H4 (cell line): ENCODE measurements at places on chromosomes 2 and 18. TPM values are rescaled to one million over a fixed set of nuclear protein-coding genes. Genes with fewer than 3 reads are reported as not detected.

Gene SGPP2
- not detected in 2 replicates for total RNA-seq

Gene ALPP
- total RNA-seq = 1.4 and 1.5 TPM in 2 replicates

Gene GALR1
- total RNA-seq = under 0.01 TPM in 1 of 2 replicates, not detected in the other

Gene BCS1L
- 15.9 and 28.1 TPM in 2 replicates for total RNA-seq

Gene TGFA
- total RNA-seq = 19.7 and 32.2 TPM in 2 replicates

Gene CFC1
- 0.39 TPM in 1 of 2 replicates, not detected in the other for total RNA-seq

Gene ARHGAP28
- 26.4 and 32.3 TPM in 2 replicates for total RNA-seq

Gene AP1S3
- total RNA-seq = 4.6 and 8.9 TPM in 2 replicates

Gene HNMT
- total RNA-seq = 44.0 and 86.7 TPM in 2 replicates

Gene SPC25
- total RNA-seq = 31.9 and 42.2 TPM in 2 replicates

Gene NT5DC4
- total RNA-seq = not detected in 2 replicates

- no peak for DNase-seq
Observed at GRCh38 chr2:68784915-68785314, 50.3 kb downstream of the ARHGAP25 start.

DNA sequence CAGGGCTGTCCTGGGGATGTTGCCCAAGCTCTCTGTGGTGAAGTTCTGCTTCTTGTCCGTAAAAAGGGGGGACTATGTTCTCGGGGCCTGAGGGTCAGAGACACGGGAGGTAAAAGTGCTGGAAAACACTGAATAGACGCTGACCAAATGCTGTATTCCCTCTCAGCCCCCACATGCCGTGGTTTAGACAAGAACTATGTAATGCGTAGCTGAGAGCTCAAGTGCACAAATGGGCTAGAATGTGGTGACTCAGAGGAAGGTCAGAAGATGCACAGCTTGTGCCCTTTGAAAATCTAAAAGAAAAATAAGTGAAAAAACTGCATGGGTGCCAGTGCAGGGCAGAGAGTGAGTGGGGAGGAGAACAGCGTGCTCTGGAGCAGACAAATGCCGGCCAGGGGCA lies 80.3 kb upstream of the MAP4K4 start:
- no peak for DNase-seq

DNA sequence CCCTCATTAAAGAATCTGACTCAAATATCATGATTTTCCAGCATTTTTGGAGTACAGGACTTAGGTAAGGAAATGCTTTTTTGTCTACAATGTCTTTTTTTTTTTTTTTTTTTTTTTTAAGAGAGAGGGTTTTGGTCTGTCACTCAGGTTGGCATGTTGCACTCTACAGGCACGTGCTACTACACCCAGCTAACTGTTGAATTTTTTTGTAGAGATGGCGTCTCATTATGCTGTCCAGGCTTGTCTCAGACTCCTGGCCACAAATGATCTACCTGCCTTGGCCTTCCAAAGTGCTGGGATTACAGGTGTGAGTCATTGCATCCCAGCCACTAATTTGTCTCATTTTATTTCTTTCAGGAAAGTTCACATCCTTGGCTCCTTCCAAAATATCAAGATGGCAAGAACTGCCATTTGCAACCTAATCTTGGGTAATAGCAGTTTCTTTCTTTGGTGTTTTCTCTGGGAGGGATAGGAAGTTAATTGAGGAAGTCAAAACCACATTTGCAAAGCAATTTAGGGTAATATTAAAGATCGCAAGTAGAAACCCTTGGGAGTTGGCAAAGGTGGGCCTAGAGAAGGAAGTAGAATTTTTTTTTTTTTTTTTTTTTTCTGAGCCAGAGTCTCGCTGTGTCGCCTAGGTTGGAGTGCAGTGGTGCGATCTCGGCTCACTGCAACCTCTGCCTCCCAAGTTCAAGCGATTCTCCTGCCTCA lies 15.5 kb downstream of the PNO1 start:
- no peak for DNase-seq

DNA sequence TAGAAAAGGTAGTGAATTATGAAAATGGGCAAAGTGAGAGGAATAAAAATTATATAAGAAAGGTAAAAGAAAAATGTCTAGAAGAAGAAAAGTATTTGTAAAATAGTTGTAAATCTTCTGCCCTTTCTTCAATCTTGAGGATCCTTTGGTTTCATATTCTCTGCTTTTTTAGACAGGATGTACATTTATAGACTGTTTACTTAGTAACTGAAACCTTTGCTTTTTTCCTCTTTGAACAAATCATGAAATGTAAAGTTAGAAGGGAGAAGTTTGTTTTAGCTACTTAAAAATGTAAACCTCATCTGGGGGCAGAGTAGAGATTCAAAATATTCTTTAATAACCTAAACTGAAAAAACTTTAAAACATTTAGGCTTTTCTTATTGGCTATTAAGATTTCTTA lies 150.4 kb upstream of the ITGA4 start:
- DNase-seq = peak; percentile 13

GRCh38 chr2:71546275-71546638 lies 92.9 kb downstream of the DYSF start:
- DNase-seq = no peak

DNA sequence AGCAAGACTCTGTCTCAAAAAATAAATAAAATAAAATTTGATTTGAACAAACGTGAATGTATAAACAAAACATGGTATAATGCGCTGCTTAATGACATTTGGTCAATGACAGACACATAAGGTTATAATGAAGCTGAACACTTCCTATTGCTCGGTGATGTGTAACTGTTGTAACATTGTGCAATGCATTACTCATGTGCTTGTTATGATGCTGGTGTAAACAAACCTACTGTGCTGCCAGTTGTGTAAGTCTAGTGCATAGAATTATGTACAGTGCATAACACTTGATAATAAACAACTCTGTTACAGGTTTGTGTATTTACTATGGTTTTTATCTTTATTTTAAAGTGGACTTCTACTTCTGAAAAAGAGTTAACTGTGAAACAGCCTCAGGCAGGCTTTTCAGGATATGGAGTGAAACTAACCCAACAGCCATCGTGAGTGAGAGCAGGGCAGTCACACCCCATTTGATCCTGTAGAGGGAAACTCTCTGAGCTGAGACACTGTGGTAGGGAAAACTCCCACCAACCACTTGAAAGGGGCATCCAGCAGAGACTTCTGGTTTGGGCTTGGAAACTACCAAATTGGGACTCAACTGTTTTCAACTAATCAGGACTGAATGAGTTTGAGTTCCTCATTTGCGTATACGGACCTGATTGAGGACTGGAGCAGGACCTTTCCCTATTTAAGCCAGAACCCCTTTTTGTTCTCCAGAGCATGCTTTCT lies 8.7 kb upstream of the RPRD1A start:
- DNase-seq = peak; percentile 95

GRCh38 chr2:144358374-144358964 lies 161.4 kb downstream of the ZEB2 start:
- no peak for DNase-seq

- DNase-seq = no peak
Observed at GRCh38 chr18:11850821-11851145, 430 bp upstream of the CHMP1B start.

DNA sequence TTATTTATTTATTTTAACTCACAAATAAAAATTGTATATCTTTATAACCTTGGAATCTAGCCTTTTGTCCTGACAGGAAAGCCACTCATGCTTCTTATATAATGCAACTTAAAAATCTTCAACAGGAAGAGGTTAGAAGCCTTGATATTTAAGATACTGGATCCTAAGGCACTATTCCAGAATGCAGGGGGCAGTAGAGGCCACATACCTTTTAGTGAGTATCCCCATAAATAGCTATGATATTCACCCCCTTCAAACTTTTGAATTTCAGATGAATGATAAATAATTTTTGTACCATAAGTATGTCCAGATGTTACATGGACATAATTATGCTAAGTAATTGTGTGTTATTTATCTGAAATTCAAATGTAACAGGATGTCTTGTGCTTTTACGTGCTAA lies 592.7 kb upstream of the VRK2 start:
- DNase-seq = no peak

DNA sequence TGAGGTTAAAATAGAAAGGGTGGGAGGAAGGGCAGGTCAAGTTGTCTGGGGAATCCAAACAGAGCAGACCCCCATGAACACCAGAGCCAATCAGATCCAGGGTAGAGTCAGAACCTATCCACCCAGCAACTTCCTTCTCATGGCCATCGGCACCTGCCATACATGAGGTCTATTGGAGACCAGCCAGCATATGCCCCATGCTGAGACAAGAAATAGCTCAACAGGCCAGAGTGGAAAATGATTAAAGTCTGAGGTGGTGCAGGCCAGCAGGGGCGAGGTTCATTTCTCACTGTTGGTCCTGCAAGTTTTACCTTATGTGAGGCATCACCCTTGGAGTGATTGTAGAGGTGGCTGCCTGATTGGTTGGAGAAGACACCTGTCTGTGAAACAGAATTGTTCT lies 89.2 kb downstream of the LONRF2 start:
- no peak for DNase-seq

GRCh38 chr2:138493334-138493733 lies 8.2 kb upstream of the SPOPL start:
- DNase-seq = no peak

DNA sequence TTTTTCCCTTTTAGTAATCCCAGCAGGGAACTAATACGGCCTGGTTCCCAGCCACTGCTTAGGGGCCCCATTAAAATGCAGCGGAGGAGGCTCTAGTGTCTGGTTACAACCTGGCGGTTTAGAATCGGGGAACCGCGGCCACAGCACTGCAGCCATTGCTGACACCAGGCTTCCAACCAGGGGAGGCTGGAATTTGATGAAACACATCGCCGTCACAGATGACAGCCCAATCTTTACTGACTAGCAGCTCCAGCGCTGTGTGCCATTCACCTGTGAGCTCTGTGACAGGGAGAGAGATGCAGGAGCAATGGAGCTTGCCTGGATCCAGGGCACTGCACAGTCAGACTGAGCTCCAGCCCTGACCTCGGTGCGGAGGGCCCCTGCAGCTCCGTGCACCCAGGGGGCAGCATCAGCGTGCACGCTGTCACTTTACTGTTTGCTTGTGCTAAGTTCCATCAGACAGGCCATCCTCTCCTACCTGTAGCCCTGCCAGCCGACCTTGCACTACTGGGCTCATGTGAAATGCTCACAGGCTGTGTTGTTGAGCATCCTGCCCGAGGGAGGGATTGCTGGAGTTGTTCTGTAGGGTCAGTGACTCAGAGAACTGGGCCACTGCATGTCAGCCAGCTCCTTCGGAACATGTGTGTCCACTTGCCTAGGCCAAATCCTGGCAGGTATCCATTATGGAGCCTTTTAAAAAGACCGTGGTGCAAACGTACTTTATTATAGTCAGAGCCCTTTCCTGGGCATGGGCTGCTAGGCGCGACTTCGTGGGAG lies 203.5 kb downstream of the SEPTIN10 start:
- no peak for DNase-seq

DNA sequence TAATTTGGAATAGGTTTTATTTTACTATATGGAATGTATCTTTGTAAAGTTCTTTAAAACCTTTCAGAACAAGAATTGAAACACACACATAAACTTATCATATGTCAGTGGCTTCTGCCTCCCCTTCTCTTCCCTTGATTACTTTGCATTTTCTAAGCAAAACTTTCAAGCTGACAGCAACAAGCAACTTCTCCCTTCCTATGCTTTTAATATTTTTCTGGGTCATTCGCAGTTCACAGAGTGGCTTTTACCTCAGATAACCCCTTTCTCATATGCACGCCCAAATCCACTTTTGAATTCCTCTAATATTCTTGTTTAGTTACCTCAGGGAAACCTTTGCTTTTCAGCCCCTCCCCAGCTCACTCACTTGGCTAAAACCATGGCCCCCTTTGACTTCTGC lies 36.7 kb upstream of the CDC42EP3 start:
- DNase-seq = no peak

DNA sequence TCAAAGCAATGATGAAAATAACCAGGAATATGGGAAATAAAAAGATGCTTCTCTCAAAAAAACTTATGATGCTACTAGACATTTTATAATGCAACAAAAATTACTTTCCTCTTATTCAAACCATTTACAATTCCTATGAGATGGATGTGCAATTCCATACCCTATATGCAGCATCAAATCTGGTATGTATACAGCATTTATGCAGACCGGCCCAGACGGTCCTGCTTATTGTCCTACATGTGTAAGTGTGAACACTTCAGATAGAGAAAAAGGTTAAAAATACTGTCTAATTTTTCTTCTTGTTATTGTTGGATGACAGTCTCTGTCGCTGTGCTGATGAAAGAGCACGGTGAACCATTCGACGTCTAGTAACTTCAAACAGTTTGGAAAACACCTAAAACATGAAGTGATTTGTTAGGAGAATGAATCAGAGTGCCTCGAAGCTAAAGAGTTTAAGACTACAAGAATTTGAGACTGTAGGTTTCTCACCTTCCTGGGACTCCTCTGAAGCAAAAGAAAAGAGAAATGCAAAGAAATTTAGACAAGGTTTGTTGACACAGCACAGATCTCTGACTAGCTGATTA lies 80.8 kb downstream of the ATL2 start:
- no peak for DNase-seq

DNA sequence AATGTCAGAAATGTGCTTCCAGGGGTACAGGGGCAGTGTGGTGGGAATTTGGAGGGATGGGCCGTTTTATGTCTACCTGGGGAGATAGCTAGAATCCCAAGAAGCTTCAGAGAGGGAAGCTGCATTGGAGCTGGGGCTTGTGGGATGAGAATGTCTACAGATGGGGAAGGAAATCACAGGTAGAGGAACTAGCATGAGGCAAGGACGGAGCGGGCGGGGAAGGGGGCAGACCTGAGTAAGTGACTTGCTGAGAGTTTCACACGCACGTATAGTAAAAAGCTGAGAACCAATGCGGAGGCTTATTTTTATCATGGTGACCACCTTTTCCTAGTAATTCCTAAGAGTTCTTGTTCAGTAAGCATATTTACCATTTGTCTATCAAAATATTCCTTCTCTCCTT lies 6.3 kb downstream of the C2orf80 start:
- no peak for DNase-seq

- no peak for DNase-seq
Observed at GRCh38 chr2:124762388-124762787, 737.3 kb downstream of the CNTNAP5 start.

DNA sequence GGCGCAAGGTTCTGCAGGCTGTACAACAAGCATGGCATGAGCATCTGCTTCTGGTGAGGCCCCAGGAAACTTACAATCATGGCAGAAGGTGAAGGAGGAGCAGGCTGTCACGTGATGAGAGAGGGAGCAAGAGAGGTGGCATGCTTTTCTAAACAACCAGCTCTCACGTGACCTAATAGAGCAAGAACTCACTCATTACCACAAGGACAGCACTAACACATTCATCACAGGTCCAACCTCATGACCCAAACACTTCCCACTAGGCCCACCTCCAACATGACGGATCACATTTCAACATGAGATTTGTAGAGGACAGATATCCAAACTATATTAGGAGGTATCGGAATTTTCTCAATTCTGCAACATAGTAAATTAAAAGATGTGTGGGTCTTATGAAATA lies 108.8 kb upstream of the DLX2 start:
- no peak for DNase-seq

GRCh38 chr18:38369772-38370690 lies 804.4 kb upstream of the CELF4 start:
- peak; percentile 11 for DNase-seq

DNA sequence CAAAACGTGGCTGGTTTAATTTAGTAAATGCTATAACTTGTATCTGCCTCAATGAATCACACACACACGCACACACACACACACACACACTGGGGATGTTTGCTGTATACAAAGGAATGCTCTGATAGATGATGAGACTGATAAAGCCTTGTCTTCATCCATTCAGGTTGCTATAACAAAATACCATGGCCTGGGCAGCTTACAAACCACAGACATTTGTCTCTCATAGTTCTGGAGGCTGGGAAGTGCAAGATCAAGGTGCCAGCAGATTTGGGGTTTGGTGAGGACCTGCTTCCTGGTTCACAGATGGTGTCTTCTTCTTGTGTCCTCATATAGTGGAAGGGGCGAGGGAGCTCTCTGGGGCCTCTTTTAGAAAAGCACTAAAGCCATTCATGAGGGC lies 149.5 kb upstream of the HDAC4 start:
- no peak for DNase-seq

GRCh38 chr2:86048888-86049287 lies 56.8 kb downstream of the POLR1A start:
- no peak for DNase-seq
